Amygdala (tissue), 56 donors: ENCODE measurements at places on chromosomes 16 and 17.

GRCh38 chr17:43907425-43907981 lies at the start of gene MPP2:
Gene MPP2, minus strand, starts transcription at chr17:43907536. Its CDS starts 3,076 bp downstream, at chr17:43904460.
- DNase-seq: peak; percentile 83

- DNase-seq: no peak
Observed at GRCh38 chr16:50902457-50902856, 160.6 kb downstream of the CYLD start.

DNA sequence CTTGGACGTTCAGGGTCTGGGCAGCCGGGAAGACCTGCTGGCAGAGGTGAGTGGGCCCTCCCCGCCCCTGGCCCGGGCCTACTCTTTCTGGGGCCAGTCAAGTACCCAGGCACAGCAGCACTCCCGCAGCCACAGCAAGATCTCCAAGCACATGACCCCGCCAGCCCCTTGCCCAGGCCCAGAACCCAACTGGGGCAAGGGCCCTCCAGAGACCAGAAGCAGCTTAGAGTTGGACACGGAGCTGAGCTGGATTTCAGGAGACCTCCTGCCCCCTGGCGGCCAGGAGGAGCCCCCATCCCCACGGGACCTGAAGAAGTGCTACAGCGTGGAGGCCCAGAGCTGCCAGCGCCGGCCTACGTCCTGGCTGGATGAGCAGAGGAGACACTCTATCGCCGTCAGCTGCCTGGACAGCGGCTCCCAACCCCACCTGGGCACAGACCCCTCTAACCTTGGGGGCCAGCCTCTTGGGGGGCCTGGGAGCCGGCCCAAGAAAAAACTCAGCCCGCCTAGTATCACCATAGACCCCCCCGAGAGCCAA lies 8.6 kb upstream of the ABCC3 start:
- peak; percentile 16 for DNase-seq

DNA sequence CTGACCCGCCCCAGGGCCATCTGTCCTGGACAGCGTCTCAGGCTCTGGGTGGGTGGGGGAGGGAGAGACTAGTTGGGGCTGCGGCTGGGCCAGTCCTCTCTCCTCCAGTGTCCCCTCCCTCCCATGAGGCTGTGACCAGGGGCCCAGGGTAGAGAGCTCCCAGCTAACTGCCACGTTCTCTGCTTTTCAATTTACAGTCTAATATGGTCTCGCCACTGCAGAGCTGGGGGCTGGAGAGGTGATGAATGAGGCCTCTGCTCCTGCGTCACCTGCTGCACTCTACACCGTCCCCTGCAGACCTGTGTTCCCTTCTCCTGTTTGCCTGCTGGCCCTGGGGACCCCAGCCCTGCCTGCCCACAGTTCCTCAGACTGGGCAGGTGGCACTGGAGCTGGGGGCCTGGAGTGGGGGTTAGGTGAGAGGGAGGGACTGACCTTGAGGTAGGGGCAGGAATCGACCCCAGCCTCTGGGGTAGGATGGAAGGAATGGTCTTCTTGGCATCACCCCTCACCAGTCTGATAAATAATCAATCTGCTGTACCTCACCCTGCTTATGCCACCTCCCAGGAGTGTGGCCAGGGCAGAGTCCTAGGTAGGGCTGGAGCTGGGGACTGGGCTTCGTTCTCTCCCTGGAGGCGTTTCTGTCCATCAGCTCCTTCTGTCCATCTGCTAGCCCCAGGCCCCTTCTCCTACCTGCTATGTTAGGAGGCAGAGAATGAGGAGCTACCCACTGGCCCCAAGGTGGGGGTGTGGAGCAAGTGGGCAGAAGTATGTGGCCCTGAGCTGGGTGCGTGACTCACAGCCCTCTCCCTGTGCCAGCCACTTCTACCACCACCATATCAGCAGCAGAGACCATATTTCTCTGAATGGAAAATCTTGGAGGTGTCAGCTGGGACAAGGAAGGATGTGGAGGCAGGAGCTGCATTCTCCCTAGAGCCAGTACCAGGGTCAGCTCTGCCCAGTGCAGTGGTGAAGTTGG lies 12.9 kb downstream of the SEZ6 start:
- DNase-seq: no peak

- DNase-seq: no peak
Observed at GRCh38 chr16:10761373-10761772, 17.7 kb downstream of the NUBP1 start.

- DNase-seq: no peak
Observed at GRCh38 chr17:40363111-40363827, 1.3 kb downstream of the GJD3 start.

DNA sequence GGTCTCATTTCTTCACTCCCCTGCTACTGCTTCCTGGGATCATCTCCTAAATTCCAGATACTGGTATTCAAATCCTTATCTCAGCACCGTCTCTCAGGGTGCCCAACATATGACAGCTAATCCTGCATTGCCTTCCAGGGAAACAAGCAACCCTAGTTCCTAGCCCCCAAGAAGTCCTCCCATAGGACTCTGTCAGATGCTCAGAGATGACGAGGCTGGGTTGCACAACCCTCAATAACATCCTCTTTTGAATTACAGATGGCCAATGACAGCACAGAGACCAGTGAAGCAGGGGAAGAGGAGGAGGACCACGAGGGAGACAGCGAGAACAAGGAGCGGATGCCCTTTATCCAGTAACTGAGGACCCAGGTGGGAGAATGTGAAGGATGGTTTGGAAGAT lies 45.0 kb upstream of the CLEC3A start:
- no peak for DNase-seq

DNA sequence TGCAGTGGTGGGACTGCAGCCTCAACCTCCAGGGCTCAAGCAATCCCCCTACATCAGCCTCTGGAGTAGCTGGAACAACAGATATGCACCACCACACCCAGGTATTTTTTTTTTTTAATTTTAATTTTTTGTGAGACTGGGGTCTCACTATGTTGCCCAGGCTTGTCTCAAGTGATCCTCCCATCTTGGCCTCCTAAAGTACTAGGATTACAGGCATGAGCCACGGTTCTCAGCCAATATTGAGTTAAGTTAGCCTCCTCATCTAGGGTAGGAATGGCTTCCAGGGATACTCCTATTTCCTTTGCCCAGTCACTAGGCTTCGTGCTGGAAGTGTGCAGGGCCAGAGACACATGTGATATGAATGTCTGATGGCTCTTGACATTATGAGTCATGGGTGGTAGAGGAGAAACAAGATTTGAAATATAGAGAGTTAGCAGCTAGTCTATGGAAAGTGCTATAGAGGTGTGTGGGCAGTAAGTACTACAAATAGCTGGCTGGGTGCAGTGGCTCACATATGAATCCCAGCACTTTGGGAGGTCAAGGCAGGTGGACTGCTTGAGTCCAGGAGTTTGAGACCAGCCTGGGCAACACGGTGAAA lies 8.0 kb upstream of the HES7 start:
- no peak for DNase-seq

DNA sequence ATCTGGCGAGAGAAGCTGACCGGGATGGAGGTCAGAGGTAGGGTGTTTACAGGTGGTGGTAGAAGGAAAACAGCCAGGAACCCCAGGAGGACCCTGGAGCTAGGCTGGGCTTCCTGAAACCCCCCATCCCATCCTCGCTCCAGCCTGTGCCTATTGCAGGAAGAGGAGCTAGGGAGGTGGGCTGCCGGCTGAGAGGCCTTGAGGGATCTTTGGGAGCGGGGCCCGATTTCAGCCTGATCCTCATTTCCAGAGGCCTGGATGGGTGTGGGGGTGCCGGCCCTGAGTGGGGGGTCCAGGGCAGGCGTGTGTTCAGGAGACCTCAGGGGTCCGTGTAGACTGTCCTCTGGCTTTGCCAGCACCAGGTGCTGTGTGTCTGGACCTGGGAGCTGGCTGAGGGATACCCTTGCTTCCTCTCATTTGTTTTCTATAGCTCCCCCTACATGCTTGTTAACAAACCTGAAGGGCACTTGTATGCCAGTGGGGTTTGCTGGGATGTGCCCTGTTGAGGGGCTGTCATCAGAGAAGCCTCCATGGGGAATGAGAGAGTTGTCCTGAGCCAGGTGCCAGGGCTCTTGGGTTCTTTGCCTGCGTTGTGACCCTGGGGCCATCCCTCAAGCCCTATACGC lies 18.9 kb upstream of the RAP1GAP2 start:
- DNase-seq: no peak

- no peak for DNase-seq
Observed at GRCh38 chr17:72764632-72765041, 327.9 kb downstream of the SLC39A11 start.

DNA sequence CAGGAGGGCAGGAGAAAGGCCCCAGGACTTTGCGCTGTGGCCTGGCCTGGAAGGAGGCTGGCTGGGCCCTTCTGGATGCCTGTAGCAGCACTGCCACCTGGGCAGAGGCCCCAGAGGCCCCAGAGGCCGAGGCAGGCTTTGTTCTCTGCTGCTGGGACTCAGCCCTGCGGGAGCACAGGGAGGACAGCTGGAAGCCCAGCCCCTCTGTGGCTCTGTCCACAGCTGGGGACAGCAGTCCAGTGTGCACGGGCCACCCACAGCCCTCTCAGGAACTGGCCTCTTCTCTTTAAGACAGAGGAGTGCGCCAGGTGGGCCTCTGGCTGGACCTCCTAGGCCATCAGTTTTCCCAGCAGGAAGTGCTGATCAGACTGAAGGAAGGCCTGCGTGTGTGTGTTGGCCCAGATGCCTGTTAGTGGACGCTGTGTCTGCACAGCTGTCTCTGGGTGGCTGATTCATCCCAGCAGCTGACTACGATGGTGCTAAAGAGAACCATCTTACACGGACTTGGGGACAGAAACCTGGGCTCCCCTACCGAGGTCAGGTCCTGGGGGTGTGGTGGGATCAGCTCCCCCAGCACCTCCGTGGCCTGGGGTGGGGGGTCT lies 26.9 kb upstream of the ZNF750 start:
- no peak for DNase-seq

GRCh38 chr17:5644065-5644464 lies 59.8 kb upstream of the NLRP1 start:
- DNase-seq: no peak

GRCh38 chr17:52283872-52284271 lies 125.4 kb upstream of the CA10 start:
- no peak for DNase-seq

DNA sequence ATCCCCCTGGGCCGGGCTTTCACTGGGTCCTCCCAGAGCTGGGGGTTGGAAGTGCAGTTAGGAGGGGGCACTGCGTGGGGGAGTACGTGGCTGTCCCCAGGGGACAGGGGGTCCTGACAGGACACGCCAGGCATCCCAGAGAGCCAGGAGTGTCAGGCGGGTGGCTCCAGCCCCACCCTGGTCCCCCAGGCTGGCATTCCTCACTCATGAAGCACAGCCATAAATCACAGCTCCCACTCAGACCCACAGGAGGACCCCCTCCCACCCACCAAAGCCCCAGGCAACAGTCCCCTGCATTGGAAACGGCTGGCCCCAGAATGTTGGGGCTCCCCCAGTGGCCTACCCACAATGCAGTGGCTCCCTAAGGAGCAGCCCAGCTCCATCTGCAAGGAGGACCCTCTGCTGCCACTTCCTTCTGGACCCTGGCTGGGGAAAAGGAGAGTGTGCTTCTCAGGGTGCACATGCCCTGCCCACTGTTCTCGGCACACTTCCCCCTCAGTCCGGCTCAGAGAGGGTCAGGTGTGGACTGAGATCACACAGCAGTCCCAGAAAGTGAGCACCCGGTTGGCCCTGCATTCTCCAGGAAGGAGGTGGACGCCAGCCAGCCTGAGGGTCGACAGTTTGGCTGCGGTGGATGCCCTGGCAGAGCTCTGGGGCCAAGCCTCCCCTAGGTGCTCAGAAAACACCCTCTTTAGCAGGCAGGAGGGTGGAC lies 7.3 kb upstream of the FOXN1 start:
- no peak for DNase-seq

DNA sequence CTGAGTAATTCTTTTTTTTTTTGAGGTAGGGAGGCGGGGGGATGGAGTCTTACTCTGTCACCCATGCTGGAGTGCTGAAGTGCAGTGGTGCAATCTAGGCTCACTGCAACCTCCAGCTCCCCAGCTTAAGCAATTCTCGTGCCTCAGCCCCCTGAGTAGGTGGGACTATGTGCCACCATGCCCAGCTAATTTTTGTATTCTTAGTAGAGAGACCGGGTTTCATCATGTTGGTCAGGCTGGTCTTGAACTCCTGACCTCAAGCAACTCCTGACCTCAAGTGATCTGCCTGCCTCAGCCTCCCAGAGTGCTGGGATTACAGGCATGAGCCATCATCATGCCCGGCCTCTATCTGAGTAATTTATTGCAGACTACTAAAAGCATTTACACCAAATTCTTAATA lies 19.4 kb downstream of the KPNB1 start:
- DNase-seq: no peak

DNA sequence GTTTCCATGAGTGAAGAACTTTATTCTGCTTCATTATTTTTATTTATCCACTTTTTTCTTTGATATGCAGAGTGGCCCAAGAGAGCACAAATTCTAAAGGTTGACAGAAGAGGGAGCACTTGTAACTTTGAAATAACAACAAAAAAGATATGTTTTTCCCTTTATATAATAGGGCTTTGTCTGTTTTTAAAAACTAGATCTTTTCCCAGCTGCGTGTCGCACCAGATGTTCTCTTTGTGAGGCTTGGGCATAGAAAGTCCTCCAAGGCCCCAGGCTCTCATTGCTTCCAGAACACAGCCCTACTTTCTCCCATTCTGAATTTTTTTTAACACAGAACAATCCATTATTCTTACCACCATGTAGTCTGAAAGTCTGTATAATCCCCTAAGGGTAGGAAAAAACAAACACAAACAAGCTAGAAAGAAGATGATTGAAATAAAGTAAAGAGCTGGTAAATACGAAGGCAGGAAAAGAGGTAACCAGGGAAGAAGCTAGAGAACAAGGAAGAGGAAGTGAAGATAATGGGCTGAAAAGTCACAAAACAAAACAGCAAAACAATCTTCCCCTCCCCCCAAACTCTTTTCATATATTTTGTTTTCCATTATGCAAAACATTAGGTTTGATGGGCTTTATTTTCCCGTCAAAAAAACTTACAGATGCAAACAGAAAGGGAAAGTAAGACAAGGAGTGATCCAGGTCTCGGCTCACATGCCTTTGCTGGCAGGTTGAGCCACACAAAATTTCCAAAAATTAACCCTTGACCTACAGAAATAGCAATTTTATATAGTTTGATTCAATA lies 160.4 kb downstream of the ABCA8 start:
- DNase-seq: peak; percentile 77

DNA sequence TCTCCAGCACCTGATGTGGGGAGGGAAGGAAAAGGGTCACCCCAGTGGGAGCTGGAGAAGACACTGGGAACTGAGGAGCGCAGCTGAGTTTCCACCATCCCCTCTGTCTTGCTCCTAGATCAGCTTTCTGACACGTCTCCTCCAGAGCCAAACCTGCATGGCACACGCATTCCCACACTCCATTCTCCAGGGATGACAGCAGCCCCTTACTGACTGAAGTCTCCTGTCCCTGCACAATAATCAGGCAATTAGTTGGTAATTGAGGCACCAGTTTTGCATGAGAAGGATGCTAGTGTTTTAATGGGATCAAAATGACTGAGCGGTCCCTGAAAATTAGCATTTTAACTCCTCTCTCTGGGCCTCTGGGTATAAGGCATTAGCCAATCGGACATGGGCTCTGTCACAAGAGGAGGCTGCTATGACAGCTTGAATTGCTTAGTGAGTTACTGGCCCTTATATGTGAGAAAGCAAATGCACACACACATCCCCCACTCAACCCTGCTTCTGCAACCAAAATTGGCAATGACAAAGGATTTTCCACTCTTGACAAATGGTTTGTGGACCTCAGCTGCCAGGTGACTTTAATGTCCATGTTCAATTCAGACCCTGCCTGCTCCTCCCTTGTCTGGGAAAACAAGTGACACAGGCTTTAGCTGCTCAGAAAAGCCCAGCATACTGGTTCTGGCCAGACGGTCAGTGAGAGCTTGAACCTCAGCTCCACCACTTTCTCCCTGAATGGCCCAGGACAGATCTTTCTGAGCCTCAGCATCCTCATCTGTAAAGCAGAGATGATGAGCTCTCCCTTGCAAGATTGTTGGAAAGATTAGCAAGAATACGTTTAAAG lies 57.2 kb upstream of the SREBF1 start:
- DNase-seq: no peak
